Caki2 (cell line): ENCODE measurements at places on chromosomes 16 and 17.

DNA sequence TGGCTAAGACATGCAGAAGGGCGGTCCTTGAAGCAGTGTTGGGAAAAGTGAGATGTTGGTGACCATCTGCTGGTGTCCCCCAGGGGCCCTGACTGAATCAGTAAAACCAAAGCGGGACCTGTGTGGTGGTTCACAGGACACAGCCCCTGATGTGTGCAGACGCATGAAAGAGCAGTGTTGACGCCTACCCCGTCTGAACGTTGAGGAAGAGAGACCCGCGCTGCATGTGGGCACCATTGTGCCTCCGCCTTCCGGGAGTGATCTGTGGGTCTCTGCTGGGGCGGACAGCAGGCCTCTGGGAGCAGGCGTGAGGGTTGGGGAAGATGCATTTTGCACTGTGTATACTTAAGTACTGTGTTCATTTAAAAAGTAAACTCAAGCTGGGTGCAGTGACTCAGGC is 31.6 kb downstream of the MGRN1 start:
- DNase-seq: no peak

DNA sequence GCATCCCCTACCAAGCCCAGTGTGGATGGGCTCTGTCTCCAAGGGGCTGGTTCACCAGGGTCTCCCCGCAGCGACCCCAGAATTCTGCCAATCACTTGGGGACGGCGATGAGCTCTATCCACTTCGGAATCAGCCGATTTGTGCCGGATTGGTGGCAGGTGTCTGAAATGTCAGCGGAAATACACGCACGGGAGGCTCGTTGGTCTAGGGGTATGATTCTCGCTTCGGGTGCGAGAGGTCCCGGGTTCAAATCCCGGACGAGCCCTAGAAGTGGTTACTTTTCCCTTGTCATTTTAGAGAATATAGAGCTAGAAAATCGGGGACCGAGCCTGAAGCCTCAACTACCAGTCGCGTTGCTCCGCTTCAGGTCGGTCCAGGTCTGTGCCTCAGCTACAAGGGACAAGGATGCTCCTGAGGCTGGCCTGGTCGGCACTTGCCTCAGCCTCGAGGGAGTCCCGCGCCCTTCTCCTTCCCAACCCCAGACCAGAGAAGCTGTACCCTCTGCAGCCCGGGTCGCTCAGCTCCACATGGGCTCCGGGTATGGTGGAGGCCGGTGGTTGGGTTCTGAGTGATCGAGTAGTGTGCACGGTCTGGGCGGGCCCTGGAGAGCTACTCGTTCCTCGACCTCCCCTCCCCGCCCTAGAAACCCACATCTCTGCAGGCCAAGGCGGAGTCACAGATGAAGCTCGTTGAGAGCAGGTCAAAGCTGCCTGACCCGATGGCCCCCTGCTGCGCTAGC is 16.0 kb upstream of the OR1F1 start:
- no peak for DNase-seq

DNA sequence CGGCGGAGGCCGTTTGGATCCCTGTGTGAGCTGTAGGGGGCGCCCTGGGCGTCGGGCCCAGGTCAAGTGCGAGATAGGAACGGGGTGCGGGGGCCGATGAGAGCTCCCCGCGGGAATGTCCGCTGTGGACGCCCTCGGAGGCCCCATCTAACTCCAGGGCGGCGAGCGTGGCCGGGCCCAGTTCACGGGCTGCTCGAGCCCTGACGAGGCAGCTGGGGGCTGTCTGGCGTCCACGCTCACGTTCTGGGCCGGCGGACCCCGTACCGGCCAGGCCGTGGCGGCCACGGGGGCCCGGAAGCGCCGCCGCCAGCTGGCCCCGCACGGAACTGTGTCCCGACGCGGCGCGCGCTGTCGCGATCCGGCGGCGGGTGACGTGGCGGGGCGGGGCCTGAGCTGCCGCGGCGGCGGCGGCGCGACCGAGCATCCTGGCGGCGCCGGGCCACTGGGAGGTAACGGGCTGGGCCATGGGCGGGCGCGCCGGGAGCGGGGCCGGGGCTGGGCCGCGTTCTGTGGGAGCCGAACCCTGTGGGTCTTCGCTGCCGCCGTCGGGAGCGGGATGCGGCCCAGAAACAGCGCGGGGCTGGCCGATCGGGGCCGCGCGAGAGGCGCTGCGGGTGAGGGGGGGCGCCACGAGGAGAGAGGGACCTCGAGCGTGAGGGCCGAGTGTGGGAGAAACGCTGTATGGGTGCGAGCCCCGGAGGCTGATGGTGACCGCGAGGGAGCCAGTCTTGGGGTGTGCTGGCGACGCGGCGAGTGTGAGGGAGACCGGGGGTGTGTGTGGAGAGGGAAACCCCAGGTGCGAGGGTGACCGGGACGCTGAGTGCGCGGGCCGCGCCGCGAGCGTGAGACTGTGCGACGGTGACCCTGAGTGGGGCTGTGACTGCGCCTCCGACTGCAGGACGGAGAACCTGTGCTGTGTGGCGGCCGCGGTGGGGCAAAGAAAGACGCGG is at the start of gene SLC7A6:
TSS of gene SLC7A6 (plus strand) at position 399 of the 950 bp plus-strand sequence. CDS start 10,201 bp downstream, outside the sequence.
- peak; percentile 61 for DNase-seq

- no peak for DNase-seq
These were observed 31.4 kb upstream of the GFOD2 start for GRCh38 chr16:67750466-67750865.

GRCh38 chr17:7393613-7394451 is 493 bp downstream of the PLSCR3 start:
- no peak for DNase-seq
